Stimulated activated CD4-positive, alpha-beta T cell treated with anti-CD3 and anti-CD28 coated beads, TNF-alpha, amount 100 ng/mL, for 4 hours (primary cell): ENCODE measurements at places on chromosomes 6 and 20.

DNA sequence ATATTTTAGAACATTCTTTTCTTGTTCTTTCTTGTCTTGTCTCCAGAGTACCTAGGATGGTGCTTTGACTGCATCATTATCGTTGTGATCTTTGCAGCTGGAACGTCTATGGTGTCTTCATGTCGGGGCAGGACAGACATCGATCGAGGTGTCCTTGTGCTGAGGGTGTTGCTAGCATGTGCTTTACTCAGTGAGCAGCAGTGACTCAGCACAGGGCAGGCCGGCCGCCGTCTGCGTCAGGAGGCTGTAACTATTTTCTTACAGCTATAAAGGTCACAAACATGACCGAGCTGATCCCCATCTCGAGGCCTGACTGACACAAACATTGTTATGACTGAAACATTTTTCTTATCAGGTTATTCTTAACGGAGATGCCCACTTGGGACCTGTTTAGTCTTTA is 14.9 kb upstream of the CTCFL start:
- DNase-seq = no peak

GRCh38 chr6:111971866-111972532 is 81.9 kb upstream of the CCN6 start:
- DNase-seq = no peak

GRCh38 chr20:50874758-50875665 is 56.2 kb downstream of the ADNP start:
- no peak for DNase-seq

DNA sequence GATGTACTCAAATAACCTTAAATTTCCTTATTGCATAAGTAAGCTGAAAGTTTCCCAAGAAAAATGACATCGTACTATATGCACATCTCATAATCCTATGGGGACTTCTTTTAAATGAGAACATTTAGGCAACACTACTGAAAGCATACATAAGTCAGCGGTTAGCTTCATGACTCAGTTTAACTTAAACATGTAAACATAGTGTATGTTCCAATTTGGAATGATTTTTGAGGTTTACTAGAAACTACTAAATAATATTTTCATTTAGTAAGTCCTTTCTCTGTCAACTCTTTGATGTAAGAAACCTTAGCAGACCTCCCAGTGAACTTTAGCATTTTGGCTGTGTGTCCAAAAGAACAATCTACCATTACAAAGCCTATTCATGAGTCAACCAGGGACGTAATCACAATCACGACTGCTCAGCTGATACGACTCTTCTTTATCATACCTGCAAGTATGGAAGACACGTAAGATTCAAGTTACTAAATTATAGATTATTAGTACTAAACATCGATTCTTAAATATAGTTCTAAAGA is 19.3 kb downstream of the HIVEP2 start:
- DNase-seq = no peak

DNA sequence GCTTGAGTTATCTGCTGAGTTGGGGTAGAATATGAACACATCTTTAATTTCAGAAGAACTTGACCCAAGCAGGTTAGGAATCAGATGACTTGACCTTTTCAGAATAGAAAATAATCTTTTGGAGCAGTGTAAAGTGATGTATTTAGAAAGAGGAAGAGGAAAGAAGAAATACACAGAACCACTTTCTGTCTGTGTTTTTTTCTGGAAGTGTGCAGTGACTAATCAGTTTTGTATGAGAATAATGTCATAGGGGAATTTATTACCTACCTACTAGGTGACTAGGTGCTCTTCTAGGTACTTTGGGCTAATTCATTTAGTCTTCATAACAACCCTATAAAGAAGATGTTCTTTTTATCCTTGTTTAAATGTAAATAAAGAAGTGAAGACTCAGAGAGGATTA is 3.0 kb downstream of the PPP1R14C start:
- DNase-seq = no peak

DNA sequence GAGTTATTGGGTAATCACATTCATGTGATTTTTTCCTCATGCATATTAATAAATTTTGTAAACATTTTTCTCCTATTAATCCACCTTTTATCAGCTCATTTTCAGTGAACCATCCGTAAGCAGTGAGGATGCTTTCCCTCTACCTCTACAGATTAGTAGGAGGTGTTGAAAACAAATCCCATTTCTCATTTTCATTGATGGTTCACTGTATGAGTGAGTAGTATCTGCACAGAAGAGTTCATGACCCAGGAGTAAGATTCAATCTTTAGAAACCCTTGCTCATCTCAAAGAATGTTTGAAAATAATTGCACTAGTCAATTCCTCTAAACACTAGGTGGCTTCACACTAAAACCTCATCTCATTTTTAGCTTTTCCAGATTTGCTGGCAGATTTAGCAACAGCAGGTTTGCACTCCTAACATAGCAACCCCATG is 440.0 kb downstream of the HAO1 start:
- no peak for DNase-seq

GRCh38 chr20:31485450-31486339 is 10.6 kb downstream of the REM1 start:
- no peak for DNase-seq
